Liver (tissue), 10 donors: ENCODE measurements at places on chromosomes 7 and 10.

DNA sequence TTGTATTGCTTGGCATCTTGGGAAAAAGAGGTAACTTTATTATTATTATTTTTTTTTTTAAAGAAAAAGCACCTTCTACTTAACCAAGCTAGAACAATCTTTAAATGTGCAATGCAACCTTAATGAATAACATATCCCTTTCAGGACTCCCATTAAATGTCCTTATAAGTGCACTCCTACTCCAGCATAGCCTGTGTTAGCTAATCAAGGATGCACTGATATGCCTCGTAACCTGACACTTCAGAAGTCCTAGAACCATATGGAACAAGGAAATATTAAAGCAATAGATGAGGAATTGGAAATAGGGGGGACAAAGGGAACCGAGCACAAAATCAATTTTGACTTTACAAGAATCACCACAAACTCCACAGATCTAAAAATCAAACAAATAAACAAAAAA is 522.4 kb downstream of the PARD3 start:
- DNase-seq = no peak

DNA sequence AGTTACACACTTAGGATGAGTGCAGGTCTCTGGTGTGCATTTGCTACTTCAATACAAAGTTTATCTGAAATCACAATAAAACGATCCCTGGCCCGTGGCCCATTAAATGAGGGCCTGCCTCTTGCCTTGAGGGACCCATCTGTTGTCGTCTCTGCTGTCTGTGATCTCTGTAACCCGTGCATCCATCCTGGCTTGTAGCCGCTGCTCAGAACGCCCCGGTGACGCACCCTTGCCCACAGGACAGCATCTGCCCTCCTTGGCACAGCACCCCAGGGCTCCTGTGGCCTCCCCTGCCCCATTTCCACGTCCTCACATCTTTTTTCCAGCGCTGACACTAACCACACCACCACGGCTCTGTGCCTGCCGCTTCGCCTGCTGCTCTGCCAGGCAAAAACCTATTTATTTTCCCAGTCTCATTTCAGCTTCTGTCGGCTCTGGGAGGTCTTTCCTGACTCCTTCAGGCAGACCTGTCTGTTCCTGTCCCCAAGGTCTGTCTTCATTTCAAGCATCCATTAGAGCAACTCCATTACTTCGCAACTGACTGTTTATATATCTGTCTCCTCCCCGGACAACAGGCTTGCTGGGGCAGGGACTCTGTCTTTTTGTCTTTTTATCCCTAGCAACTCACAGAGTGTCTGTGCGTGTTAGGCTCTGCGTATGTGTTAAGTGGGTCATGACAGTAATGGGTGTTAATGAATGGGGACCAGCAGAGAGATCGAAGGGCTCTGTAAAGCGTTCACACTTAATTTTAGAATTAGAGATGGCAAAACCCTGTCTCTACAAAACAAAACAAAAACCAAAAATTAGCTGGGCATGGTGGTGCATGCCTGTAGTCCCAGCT is 16.4 kb downstream of the CARD11 start:
- no peak for DNase-seq

DNA sequence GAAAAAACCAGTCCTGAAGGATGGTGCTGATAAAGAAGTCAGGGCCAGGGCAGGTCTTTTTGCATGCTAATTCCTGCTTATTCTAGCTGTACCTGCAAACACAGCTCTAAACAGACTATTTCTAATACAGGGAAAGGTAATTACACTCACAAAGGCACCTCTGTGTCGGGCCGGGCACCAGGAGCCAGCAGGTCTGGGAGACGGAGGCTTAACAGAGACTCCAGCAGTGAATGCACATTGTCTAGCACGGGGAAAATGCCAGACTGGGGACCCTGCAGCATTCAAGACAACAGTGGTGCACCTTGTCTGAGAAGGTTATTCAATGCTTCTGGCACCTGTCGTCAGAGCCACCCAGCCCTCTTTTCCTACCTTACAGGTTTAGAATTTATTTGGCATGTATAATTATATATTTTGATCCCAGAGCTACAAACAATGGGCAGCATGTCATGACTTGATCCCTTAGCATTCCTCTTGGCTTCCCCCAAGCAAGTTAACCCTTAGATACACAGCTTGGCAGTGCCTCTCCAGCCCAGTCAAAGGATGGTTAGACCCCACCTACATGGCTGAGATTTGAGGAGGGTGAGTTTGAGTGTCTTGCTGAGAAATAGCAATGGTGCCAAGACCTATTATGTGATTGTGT is 185.2 kb downstream of the SLC25A13 start:
- no peak for DNase-seq

GRCh38 chr10:605632-606325 is 83.7 kb downstream of the DIP2C start:
- no peak for DNase-seq

- no peak for DNase-seq
These were observed 2.7 kb upstream of the MUC17 start for GRCh38 chr7:101017064-101017777.

DNA sequence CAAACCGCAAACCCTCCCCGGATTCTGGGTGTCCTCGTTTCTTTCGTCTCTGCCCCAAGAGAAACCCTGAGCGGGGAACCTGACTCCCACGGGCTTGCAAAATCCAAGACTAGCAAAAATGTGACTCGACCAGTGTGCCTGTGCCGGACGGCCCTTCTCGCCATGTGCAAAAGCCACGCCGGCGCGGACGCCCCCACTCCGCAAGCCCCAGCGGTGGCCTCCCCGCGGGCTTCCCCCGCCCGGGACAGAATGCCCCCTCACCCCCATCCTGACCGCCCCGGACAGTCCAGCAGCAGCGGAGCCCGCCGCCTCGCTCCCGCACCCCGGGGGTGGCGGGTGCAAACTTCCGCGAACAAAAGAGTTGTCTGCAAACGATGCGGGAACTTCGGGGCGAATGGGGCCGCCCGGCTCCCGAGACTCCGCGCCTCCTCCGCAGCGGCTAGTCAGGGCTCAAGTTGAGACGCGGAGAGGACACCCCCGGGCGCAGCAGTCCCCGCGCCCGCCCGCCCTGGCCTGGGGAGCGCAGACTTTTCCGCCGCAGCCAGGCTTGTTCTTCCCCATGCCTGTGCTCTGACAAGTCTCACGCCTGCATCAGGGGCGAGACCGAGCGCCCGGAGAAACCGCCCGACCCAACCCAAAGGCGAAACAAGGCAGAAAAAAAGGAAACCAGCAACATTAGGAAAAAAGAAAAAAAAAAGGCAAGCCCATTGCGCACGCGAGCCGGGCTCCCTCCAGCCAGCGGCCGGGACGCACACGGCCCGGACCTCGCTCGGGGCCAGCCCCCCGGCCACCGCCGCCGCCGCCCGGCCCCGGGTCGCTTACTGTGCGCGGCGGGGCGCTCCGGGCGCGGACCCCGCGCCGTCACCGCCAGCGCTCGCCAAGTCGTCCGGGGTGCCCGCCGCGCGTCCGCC is 732 bp downstream of the FAM53B start:
- DNase-seq = peak; percentile 59

DNA sequence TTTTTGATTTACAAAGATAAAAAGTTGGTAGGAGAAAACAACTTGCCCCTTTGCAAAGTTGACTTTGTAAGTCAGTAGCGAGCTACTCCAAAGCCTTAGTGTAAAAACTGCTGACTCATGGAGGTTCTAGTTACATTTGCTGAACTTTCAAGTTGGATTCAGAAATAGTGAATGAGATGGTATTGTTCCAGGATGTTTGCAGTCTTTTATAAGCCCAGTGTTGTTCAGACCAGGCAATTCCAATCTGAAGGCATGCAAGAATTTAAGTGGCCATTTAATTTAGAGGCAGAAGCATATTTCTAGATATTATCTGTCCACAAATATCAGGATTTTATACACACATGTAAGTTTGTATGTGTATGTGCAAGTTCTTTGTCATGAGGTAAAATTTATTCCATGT is 21.6 kb downstream of the TES start:
- no peak for DNase-seq

DNA sequence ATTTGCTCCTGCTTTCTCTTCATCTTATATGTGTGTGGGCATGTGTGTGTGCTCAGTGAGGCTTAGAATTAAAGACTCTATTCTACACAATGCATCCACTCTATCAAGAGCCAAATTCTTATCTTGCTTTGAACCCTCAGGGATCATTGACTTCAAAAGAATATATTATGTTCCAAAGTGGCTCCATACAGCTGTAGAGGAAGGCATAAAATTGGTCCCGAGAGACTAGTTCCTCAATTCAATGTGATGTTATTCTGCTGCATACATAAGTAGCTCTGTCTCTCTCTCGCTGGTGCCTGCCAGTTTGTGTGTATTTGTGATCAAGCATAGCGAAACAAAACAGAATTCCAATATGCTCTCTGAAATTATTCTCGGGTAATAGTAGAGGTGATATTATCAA is 997.9 kb upstream of the POT1 start:
- DNase-seq = no peak

DNA sequence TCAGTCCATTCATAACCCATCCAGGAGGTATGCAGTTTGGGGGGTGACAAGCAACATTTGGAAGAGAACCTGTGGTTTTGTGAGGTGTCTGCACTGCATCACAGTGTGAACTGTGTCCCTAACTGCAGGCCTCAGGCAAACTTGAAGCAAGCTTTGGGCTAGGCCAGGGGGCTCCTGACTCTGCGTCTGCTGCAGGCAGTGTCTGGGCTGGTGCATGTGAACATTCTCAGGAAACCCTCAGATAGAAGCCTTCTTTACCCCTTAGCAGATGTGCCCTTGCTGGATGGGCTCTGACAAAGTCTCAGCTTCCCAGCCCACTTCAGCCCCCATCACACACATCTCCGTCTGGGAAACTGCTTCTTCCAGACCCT is 61.0 kb downstream of the VIPR2 start:
- no peak for DNase-seq

DNA sequence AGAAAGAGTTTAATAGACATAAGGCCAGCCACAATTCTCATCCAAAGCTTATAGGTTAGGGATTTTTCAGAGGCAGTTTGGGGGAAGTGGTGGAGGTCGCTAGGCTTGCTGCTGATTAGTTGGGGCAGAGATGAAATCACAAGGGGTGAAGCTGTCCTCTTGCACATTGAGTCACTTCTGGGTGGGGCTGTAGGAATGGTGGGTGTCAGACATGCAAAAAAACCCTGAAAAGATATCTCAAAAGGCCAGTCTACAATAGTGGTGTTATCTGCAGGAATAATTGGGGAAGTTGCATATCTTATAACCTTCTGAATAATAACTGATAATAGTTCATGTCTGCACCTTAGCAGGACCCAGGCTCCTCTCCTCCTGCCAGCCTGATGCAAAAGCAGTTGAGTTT is 2.1 kb downstream of the FAM24B start:
- DNase-seq = no peak

DNA sequence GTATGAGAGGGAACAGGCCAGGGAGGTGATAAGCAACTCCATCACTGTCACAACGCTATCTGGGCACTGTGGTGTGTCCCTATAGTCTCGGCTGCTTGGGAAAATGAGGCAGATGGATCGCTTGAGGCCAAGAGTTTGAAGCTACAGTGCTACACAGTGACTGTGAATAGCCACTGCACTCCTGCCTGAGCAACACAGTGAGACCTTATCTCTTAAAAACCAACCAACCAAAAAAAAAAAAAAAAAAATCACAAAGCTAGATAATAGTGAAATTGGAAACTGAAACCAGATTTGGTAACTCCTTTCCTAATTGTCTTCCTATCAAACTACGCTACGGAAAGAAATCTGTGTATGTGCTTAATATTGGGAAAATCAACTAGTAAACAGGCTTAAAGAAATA is 14.1 kb downstream of the MICU1 start:
- no peak for DNase-seq

DNA sequence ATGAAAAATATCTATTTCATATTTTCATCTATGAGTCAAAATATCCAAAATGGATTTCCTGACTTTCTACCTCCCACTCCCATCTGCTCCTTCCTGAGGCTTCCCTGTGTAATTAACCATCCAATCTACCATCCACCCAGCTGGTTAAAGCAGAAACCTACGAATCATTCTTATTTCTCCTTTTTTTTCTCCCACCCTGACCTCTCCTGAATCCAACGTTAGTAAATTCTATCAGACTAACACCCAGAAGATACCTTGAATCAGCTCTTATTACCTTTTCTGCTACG is 3.7 kb upstream of the LIPF start:
- no peak for DNase-seq

- no peak for DNase-seq
These were observed 31.1 kb upstream of the RHEB start for GRCh38 chr7:151550656-151551286.

DNA sequence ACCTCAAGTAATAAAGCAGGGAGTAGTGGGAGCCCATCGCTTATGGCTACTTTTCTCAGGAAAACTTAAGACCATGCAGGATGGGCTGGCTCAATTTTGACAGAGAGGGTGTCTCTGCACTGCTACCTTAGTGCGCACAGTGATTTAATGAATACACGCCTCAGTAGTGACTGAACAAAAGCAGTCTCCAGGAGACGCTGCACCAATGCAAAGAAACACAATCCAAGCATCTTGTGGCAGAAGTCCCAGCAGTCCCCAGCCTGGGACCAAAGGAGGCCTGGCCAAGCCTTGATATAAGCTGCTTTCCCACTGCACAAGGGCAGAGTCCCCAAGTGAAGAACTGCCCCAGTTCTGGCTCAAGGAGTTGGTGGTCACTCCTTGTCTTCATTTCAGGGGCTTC is 368.9 kb downstream of the KCNMA1 start:
- no peak for DNase-seq

DNA sequence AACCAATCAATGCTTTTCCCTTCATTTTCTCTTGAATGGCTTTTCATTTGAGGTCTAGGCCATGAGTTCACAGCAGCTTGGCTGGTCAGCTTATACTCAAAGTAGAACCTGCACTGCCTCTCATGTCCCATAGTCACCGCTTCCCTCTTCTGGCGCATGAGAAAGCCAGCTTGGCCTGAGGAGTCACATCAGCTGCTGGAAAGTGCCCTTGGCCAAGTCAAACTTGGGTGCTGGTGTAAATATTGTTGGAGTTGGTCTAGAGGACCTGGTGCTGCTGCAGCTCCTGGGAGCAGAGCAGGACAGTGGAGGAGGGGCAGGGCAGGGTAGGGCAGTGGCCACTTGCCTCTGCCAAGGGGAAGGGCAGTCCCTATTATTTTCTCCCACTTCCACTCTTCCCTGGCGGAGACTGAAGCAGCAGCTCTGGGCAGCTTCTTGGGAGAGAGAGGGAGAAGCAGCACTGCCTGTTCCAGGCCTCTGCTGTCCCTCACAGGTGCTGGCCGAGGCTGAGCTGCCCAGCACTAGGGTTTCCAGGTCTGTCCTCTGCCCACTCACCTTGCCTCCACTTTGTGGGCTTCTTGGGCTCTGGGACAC is 12.8 kb downstream of the UBE2D4 start:
- DNase-seq = no peak

DNA sequence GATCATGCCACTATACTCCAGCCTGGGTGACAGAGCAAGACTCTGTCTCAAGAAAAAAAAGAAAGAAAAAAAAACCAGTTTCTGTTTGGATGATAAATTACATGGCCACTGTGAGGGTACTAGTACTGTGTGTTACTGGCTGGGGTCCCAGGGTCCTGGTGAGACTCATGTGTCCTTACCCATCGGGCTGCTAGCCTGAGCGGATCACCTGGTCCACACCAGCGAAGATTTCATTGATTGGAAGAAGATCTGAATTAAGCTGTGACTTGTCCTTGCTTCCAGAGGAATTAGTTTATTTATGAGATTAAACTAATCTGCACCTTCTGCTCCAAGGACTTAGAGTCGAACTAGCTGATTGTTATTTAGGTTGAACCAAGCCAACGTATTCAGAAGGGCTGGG is 40.0 kb upstream of the BAMBI start:
- DNase-seq = no peak

- DNase-seq = no peak
These were observed 4.6 kb downstream of the HMX3 start for GRCh38 chr10:123140164-123140982.

- no peak for DNase-seq
These were observed 29.3 kb upstream of the CCL24 start for GRCh38 chr7:75842836-75843446.
